ENCODE measurements at places on chromosomes 6 and 20.

GRCh38 chr20:3559231-3559630 is 88.4 kb downstream of the ATRN start:
- no peak for DNase-seq

GRCh38 chr6:105862936-105863607 is 223.1 kb upstream of the PRDM1 start:
- no peak for DNase-seq

- no peak for DNase-seq
Observed at GRCh38 chr6:129478379-129478778, 231.6 kb downstream of the ARHGAP18 start.

GRCh38 chr6:109491207-109491938 is 8.4 kb upstream of the ZBTB24 start:
- DNase-seq, result no peak

DNA sequence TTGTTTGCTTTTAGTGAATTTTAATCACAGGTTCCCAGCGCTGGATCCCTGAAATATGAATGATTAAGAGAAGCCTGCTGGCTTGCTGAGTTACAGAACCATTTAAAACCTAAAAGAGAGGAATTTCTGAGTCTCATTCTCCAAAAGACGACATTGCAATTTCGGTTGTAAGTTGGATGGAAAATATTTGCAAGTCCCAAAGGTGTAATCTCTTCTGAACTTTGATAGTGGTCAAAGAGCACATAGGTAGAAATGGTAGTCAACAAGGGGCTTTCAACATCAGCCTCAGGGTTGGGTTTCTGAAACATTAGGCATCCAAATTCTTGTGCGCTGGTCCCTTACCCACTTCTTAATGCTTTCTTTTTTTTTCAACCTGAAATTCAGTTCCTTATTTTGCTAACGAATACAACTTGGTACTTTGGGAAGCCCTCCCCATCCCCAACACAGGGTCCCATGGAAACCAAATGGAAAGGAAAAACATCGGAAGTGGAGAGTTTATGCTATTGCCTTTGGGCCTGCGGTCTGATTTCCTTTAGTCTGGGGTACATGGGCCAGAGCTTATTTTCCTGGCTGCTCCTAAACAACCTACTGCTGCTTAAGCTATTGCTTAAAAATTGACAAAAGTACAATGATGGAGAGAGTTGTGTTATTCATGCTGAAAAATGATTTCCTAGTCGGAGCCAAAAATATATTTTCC is 117.0 kb upstream of the KCNK16 start:
- DNase-seq, result no peak

DNA sequence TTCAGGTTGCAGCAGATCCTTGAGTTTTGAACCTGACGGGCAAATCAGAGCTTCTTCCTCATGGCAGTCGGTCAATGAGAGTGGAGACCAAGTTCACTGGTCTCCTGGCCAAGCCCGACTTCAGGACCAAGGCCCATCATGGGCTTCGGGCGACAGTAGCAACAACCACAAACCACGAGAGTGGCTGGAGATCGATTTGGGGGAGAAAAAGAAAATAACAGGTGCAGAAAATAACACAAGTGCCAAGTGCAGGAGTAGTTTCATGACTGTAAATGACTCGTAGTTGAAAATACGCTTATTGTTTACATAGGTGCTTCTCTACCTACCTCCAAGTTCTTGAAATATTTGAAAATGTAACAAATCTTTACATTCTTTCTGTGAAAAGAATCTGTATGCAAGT is 56.1 kb downstream of the DCBLD1 start:
- no peak for DNase-seq

DNA sequence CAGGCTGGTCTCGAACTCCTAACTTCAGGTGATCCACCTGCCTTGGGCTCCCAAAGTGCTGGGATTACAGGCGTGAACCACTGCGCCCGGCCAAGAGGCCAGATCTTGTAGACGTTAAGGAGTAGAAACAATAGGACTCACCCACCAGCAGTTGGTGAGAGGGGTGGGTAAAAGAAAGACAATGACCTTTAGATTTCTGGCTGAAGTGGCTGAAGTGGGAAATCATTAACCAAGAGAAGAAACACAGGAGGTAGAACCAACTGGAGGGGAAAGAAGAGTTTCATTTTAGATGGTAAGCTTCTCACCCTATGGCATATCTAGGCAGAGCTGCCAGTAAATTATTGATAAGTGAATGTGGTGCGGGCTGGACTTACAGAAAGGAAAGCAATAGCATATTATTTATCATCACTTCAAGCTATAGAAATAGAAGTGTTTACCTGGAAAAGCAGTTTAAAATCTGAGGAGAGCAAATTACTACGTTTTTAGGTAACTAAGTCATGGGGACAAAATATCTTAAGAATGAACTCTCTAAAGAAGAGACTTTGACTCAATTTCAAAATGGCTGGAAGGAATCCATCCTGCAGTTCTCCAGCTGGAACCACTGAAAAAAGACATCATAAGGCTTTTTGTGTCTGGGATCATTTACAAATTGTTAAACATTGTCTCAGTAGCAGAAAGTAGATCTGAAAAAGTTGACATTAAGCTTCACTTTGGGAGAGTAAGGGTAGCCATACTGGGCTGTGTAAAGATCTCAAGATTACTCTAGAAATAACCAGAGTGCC is 109.6 kb downstream of the ALDH8A1 start:
- DNase-seq, result no peak

GRCh38 chr6:124026694-124027093 is 223.0 kb downstream of the NKAIN2 start:
- no peak for DNase-seq

- peak; percentile 42 for DNase-seq
Observed at GRCh38 chr6:19691465-19692167, 145.6 kb upstream of the ID4 start.

DNA sequence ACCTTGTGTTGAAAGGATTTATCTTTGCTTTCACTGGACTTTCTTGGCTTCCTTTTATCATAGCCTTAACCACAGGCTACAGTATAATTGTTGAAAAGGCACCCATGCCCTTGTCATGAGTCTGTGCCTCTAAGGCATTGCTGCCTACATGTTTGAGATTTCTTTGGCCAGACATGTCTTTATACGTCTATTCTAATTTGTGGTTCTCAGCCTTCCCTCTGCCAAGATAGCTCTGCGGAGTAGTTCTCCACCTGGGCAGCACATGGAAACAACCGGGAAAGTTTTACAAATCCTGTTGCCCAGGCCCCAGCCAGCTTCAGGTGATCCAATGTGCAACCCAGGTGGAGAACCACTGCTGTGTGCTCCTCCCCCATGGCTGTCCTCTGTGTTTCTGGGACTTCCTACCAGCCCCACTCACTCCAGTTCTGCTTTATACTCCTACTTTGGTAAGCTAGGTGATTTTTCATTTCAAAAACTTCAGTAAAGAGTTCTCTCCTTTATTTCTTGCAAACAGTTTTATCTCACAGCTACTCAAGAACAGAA is 159.6 kb upstream of the MYLIP start:
- DNase-seq, result peak; percentile 22

DNA sequence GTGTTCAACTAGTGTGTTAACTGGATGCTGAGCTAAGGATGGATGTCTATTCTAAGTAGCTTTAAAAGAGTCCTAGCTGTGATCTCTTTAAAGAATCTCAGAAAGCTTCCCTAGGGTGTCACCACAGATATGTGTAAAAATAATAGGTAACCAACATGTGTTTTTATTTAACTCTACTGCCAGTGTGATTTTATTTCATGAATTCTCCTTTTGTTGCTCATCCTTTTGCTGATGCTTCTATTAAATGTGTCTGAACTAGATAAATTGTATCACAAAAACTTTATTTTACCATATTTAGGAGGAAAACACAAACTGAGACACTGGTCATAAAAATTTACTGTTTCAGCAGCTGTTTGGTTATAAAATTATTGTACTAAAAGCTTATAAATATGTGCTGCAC is 809.4 kb upstream of the CITED2 start:
- DNase-seq, result peak; percentile 89

DNA sequence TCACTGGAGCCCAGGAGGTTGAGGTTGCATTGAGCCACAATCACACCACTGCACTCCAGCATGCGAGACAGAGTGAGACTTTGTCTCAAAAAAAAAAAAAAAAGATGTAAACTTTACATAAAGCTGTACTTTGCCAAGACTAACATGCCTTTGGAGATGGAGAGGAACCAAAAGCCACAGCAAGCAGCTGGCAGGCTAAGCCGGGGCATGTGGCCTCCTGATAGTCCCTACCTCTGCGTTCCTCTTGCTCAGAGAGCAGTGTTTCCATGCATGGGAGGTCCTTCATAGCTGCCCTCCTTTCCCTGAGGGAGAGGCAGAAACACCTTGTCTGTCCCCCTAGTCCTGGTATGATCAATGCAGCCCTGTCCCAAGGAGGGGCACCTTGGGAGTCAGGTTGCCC is 35.2 kb downstream of the SPATA2 start:
- peak; percentile 56 for DNase-seq

- DNase-seq, result no peak
Observed at GRCh38 chr6:33416386-33417127, 1.4 kb downstream of the CUTA start.

DNA sequence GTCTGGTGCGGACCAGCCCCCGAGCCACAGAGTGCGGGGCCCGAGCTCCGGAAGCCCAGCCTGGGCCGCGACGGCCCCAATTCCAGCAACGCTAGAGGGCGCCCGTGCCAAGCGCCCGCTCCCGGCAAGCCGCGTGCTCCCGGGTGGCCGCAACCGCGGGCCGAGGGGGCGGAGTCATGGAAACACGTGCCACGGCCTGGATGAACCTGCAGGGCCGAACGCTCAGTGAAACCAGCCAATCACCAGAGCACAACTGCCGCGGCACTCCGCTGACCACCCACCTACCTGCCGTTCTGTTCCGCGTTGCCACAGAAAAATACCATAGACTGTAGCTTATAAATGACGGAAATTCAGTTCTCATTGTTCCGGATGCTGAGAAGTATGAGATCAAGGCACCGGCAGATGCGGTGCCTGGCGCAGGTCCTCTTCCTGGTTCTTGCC is 85.7 kb upstream of the FOXC1 start:
- DNase-seq, result peak; percentile 71

DNA sequence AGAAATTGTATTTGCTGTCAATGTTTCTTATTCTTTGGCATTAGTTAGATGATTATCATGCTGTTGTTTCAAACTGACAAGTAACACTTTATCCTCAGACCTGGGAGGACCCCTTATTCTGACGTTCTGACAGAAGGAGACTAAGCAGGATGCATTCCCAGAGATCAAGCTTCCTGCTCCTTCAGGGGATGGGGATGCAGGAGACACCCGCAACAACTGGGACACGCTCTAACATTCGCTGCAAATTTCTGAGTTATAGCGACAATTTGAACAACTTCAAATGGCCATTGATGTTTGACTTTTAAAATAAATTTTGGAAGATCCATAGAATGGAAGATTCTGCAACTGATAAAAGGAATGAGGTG is 69.0 kb upstream of the ZNF184 start:
- DNase-seq, result no peak

GRCh38 chr6:137236581-137237355 is 17.6 kb upstream of the IFNGR1 start:
- DNase-seq, result no peak

DNA sequence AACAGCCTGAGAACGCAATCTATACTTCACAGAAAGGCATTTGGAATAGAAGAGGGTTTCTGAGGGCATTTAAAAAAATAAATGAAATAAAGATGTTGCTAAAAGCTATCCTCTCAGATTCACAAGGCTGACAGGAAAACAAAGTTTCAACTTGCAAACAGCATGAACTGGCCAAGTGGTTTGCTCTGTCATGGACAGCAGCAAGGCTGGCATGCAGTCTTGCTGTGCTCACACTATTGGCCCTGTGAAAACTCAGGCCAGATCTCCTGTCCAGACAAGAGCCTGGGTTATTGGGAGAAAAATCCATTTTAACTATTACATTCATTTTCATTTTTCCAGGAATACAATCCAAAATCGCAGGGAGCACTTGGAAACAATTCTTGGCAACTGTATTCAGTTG is 506.2 kb upstream of the SLC35B3 start:
- no peak for DNase-seq
